ENCODE measurements at places on chromosomes 1 and 21. TPM values are rescaled to one million over a fixed set of nuclear protein-coding genes. Genes with fewer than 3 reads are reported as not detected.

GRCh38 chr1:116556289-116557006 is 14.4 kb downstream of the CD58 start:
- DNase-seq = peak; percentile 19
- no peaks in the 10 kb centered on the region for H3K36me3 ChIP-seq
- H3K4me3 ChIP-seq = no peak overlapping the region
- no peaks in the 10 kb centered on the region for H3K4me1 ChIP-seq

- H3K27ac ChIP-seq = peak overlapping the region; percentile 45
- H3K4me1 ChIP-seq = no peaks in the 10 kb centered on the region
- no peaks in the 10 kb centered on the region for H3K36me3 ChIP-seq
- H3K4me3 ChIP-seq = no peak overlapping the region
- DNase-seq = no peak
Observed at GRCh38 chr1:178344513-178345091, 152.2 kb downstream of the CLEC20A start.

Gene FALEC
- not detected for total RNA-seq

Gene LAMC2
- 20.3 TPM for total RNA-seq

DNA sequence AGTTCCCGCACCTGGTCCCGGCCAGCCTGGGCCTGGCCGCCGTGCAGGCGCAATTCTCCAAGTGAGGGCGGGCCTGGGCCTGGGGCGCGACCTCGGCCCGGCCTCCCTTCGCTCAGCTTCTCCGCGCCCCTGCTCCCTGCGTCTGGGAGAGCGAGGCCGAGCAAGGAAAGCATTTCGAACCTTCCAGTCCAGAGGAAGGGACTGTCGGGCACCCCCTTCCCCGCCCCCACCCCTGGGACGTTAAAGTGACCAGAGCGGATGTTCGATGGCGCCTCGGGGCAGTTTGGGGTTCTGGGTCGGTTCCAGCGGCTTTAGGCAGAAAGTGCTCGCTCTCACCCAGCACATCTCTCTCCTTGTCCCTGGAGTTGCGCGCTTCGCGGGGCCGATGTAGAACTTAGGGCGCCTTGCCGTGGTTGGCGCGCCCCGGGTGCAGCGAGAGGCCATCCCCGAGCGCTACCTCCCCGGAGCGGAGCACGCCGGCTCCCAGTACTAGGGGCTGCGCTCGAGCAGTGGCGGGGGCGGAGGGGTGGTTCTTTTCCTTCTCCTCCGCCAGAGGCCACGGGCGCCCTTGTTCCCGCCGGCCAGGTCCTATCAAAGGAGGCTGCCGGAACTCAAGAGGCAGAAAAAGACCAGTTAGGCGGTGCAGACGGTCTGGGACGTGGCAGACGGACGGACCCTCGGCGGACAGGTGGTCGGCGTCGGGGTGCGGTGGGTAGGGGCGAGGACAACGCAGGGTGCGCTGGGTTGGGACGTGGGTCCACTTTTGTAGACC is 1.2 kb downstream of the OLIG1 start:
- H3K4me1 ChIP-seq = no peaks in the 10 kb centered on the region
- no peak overlapping the region for H3K27ac ChIP-seq
- no peaks in the 10 kb centered on the region for H3K36me3 ChIP-seq
- peak overlapping the region; percentile 47 for H3K4me3 ChIP-seq
- H3K27me3 ChIP-seq = peaks cover 12% of the 10 kb centered on the region
- DNase-seq = no peak

DNA sequence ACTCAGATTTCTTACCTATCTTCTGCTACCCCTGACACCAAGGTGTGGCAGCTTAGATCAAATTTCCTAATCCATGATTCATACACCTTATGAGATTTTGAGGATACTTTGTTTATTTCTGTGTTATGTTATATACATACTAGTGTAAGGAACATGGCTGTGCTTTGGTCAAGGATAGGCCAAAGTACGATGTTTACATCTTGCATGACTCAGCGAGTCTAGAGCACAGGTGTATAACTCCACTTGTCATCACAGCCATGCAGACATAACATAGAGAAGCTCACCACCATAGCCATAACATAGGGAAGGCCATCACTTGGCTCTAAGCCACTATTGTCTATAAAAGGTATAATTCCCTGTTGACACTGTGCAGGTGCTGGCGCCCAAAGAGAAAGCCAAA is 61.2 kb downstream of the GBP6 start:
- no peaks in the 10 kb centered on the region for H3K27me3 ChIP-seq
- H3K4me1 ChIP-seq = no peaks in the 10 kb centered on the region
- no peak for DNase-seq
- H3K4me3 ChIP-seq = no peak overlapping the region
- H3K36me3 ChIP-seq = no peaks in the 10 kb centered on the region

Data from breast epithelium (tissue), 4 donors.